ENCODE measurements at places on chromosomes 6 and 20.

- no peak for DNase-seq
These were observed 154.2 kb upstream of the MAFB start for GRCh38 chr20:40843251-40843650.

- no peak for DNase-seq
These were observed 138.9 kb downstream of the TMEM242 start for GRCh38 chr6:157184202-157185015.

DNA sequence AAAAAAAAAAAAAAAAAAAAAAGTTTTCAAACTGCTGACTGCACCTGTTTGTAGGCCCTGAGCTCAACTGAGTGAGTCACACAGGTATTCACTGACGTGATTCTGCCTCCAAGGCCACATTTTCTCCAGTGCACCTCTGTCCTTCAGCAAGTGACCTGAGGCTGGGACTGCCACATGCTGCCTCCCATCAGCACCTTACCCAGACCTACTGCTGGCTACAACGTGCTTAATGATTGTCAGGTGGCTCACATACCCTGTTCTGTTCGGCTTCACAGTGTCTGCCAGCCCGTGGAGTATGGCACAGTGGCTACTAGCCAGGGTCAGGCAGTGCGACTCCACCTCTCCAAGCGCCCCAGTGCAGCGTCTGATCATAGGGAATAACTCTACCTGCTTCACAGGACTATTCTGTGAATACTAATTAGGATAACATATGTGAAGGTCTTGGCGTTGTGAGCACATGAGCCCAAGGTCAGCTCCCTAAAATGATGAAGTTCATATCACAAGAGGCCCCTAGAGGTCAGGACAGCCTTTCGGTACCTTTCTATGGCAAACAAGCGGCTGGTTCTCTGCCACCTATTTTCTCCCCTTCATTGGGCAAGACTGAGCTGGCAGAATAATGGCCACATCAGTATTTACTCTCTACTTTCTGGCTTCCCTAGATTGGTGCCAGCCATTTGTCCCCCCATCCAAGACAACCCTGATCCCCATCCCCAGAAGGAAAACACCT, 28.1 kb downstream of the RIPOR3 start:
- DNase-seq: no peak

- no peak for DNase-seq
These were observed 595 bp downstream of the FKBPL start for GRCh38 chr6:32129297-32130088.

GRCh38 chr6:108336971-108337370, 42.1 kb downstream of the AFG1L start:
- no peak for DNase-seq

- no peak for DNase-seq
These were observed 38.1 kb upstream of the UTRN start for GRCh38 chr6:144246988-144247387.

GRCh38 chr6:100899202-100899601, 18.1 kb upstream of the ASCC3 start:
- no peak for DNase-seq

DNA sequence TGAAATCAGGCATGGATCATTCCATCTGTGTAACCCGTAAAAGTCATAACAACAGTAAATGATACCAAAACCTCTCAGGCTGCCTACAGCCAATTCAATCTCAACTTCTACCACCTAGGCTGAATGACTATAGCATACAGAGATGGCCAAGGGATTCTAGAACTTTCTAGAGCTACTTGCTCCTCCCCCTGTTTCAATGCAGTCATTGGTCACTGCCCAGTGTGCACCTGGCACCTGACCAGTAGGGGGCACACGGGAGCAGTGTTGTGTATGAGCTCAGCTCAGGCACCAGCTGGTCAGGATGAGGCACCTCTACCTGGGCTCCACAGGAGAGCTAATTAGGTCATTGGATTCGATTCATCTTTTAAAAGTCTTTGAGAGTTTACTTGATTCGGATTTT, 86.2 kb downstream of the PLEKHG1 start:
- DNase-seq: no peak

DNA sequence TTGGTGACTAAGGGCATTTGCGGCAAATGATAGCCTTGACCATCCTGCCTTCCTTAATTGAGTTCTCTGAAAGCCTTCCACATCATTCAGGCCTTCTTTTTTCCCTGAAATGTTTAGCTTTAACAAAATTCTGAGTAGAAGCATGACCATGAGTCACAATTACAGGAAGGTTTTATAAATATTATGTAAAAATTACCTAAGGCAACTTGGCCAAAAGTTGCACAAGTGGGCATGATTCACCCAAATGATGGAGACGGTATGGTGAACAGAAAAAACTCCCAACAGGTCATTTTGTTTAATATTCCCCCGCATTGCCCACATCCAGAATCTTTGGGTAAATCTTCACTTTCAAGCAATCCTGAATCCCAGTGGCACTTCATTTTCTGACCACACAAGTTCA, 37.0 kb downstream of the MC3R start:
- no peak for DNase-seq

DNA sequence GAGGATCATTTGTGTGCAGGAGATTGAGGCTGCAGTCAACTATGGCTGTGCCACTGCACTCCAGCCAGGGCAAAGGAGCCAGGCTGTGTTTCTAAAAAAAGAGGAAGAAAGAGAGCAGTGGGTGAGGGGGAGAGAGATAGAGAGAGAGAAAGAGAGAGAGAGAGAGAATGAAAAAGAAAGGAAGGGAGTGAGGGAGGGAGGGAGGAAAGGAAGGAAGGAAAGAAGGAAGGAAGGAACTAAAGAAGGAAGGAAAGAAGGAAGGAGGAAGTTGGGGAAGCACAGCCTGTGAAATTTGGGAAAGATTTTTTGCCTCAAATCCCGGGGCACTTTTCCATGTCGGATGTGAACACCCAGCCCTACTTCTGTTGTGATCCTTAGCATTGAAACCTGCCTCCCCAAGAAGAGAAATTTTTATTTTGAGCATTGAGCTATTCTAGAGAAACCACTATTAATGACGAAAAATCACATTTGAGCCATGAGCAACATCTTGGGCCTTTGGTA, 57.8 kb downstream of the FOXA2 start:
- DNase-seq: no peak

DNA sequence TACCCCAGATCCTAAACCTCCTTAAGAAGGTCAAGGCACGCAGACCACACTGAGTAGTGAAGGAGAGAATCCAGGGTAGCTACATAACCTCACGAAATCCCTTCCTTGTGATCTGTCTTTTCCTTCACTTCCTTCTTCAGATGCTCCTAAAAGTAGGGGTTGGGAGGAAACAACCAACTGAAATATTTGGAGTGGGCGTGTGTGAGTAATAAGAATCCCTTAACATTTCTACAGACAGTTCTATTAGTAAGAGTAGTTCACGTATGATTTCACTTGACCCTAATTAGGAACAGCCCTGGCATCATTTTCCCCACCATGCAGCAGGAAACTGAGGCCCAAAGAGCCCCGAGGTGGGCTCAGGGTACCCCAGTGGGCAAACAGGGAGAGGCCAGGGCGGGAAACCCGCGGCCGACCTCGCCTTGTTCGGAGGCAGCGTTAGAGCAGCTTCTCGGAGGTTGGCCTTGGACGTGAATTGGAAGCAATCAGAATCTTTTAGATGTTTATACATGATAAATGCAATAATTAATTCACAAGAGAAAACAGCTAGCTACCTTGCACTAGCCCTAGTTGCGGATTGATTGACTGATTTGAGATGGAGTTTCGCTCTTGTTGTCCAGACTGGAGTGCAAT, 859 bp upstream of the RAE1 start:
- DNase-seq: no peak

DNA sequence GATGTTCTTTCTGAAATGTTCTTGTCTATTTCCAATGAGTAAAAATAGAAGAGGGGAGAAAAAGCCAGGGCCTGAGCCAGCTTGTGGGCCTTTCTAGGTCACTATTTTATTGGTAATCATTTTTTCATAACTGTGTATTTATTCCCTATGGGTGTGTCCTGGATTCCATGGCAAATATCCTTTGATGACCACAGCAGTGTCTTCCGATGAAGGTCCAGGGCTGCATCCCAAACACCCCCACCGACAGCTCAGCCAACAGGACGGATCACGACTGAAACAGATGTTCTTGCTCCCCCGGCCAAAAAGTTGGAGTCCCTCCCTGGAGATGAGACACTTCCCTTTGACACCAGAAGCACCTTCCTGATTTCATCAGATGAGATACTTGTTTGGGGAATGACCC, 105.4 kb upstream of the PLEKHG1 start:
- no peak for DNase-seq

DNA sequence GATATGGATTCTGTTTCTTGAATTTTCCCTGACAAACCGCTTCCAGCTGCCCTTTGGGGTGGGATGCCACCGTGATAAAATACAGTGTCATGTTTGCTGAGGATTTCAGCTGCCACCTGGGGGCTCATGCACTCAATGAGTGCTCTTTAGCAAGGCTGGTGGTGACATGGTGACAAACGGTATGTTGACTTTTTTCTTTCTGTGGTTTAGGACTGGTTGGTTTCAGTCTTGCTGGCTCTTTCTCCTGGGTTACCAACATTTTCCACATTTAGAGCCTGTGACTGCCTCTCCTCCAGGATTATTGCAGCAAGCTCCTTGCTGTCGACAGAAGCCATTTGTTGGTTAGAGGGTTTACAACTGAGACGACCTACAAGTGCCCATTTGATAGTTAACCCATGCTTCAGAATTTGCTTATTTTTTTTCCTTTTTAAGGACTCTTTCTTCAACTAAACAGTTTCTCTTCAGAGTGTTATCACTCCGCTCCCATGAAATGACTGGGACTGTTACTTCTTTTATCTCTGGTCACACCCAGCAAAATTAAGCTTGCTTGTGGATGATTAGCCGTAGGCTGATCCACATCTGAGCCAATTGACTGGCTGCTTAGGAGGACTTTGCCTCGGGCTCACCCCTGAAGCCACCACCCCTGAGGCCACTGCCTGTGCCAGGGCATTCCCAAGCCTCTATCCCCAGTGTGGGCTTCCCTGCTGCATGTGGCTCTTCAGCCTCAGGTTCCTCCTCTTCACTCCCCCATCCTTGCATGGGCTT, 48.4 kb upstream of the CDYL start:
- no peak for DNase-seq

GRCh38 chr6:130140084-130140483, 82.7 kb downstream of the SAMD3 start:
- DNase-seq: no peak

Data from HS-27A (cell line).